ENCODE measurements at places on chromosomes 7 and 10.

DNA sequence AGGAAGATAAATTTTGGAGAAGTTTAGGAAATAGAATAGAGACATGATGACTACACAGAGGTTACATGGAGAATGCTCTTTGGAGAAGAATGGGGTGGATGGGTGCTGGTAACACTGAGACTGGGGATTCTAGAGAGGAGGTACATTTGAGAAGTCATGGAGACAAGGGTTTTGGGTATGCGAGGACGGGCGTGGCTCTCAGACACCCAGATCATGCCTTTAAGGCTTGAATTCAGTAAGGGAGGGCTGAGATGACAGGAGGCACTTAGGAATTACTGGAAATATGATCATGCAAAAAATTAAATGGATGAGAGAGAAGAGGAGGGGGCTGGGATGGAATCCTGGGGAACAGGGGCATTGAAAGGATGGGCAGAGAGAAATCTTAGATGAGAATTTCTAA lies 168.8 kb downstream of the ITGA8 start:
- DNase-seq = no peak

DNA sequence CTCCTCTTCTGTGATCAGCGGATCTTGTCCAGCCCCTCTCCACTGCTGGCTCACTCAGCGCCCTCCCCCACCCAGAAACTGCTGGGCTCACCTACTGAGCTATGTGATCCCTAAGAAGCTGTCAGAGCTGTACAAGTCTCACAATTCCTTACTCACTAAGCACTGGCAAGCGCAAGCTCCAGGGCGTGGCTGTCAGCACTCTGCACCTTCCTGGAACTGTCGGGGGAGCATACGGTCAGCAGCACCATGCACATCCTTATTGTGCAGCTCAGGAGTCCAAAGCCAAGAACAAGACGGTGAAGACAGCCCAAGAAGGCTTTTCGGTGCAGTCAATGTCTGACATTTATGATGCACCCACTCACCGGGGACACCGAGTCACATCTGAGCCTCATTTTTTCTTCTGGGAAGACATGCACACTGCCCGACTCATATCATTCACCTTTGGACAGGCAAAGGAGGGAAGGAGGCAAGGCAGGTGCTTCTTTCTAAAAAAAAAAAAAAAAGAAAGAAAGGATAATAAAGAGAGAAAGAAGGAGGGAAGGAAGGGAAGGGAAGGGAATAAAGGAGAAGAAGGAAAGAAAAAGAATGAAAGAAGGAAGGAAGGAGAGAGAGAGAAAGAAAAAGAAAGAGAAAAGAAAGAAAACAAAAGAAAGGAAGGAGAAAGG lies 56.3 kb downstream of the ASB13 start:
- no peak for DNase-seq

DNA sequence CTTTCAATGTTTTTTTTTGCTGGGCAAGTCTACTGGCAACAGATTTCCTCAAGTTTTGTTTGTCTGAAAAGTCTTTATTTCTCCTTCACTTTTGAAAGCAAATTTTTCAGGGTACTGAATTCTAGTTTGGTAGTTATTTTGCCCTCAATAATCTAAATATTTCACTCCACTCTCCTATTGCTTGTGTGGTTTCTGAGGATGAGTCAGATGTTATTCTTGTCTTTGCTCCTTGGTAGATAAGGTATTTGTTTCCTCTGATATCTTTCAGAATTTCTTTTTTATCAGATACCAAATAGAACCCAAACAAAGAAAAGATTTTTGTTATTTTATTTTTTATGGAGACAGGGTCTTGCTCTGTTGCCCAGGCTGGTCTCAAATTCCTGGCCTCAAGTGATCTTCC lies 99.2 kb upstream of the MALRD1 start:
- no peak for DNase-seq

- DNase-seq = peak; percentile 80
These were observed 941 bp upstream of the LUC7L2 start for GRCh38 chr7:139358541-139359365.

- no peak for DNase-seq
These were observed 93.0 kb upstream of the KCTD7 start for GRCh38 chr7:66535414-66536329.

- no peak for DNase-seq
These were observed 107.9 kb downstream of the KAT6B start for GRCh38 chr10:74934100-74934812.

DNA sequence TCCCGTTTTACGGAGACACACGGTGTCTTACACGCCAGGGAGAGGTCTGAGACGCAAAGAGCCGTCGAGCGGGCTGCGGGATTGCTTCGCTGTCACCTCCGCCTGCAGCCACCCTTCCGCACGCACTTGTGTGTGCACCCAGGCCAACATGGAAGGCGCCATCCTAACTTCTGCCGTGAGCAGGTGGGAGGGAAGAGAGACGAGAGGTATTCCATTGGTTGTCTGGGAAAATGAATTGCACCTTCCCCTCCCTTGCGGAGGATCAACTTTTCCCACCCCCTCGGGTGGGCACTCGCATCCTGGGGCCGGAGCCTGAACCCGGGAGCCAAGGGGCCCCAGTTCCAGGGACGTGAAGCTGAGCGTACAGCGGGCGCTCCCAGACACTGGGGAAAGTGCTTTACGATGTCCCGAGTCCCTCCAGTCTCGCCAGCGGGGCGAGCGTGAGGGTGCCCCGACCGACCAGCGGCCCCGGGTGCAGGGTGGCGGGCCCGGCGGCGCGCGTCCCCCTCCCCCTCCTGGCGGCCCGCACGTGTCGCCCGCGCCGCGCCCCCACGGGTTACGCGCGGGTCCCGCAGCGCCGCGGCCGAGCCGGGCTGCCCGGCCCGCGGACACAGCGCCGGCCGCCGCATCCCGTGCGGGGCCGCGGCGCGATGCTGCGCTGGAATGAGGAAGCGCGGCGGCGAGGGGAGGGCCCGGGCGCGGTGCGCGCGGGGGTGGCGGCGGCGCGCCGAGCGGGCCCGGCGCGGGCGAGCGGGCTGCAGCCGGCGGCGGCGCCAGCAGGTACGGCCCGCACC lies 984 bp upstream of the IKZF1 start:
- peak; percentile 13 for DNase-seq

- no peak for DNase-seq
These were observed 14.2 kb upstream of the ACSL5 start for GRCh38 chr10:112359606-112360307.

DNA sequence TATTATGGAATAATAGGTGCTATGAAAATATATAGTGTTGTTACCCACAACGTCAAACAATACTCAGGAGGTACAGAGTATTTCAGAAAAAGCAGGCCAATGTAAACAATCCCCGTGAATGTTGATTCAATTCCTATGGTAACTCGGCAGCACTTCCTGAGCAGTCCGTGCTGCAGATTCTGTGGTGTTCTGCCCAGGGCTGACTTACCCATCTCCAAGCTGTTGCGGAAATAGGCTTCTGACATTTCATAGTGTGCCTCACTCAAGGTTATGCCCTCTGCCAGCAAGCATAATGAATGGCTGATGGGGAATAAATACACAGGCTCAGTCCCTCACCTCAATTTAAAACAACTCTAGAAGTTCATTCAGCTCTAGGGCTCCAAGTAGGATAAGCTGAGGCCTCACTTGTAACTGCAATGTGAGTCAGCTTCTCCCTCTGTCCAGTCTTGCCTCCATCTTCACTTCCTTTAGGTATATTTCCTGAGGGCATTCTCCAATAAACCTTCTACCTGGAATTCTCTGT lies 177.6 kb downstream of the GNAI1 start:
- DNase-seq = peak; percentile 23

- DNase-seq = no peak
These were observed 6.5 kb downstream of the GNB2 start for GRCh38 chr7:100679927-100680575.

GRCh38 chr7:37462138-37462537 lies 13.5 kb upstream of the ELMO1 start:
- DNase-seq = no peak

DNA sequence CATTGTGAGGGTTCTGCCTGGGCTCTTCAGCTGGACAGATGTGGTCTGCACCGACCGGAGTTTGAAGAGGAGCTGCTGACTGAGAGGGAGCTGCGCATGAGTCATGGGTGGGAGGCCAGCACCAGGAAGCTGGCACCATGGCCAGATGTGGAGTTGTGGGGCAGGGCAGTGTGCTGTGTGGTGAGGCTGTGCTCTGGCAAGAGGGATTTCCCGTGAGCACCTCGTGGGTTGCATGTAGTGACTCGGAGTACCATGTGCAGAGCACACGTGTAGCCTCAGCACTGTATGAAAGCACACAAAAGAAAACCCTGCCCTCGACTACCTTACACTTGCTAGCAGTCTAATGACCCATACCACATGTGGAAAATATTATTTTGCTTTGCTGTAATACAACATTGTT lies 103.4 kb downstream of the WNT2 start:
- DNase-seq = no peak

DNA sequence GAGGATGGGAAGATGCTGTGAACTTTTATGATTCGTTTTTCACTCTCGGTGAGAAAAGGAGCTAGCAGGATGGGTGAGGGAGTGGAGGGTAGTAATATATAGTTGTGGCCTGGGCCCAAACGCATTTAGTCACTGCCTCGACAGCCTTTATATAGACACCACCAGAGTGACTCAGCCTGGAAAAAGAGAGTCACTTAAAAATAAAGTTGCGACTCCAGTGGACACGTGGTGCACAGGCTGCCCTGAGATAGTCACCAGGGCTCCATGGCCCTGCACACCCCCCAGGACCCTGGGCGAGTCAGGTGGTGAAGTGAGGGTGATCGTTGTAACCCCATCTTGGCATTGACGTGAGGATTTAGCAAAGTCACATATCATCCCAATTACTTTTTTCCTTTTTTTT lies 106.7 kb downstream of the CUX1 start:
- no peak for DNase-seq

GRCh38 chr10:44990302-44990655 lies 10.4 kb upstream of the ZNF22 start:
- DNase-seq = no peak

DNA sequence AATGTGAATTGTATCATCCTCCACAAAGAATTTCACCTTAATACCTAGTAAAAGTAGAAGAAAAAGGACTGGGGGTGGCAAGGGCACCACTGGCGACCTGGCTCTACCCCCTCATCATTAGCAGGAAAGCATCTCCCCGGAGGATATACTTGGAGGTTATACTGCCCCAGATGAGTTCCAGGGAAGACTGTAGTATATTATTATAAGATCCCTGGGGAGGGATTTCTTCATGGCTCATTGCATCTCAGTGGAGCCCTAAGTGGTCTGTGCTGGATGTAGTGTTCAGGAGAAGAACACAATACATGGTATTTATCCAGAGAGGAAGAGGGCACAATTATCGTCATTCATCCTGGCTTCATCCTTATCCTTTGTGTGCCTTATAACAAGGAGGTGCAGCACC lies 14.2 kb upstream of the DYNC1I1 start:
- DNase-seq = no peak

DNA sequence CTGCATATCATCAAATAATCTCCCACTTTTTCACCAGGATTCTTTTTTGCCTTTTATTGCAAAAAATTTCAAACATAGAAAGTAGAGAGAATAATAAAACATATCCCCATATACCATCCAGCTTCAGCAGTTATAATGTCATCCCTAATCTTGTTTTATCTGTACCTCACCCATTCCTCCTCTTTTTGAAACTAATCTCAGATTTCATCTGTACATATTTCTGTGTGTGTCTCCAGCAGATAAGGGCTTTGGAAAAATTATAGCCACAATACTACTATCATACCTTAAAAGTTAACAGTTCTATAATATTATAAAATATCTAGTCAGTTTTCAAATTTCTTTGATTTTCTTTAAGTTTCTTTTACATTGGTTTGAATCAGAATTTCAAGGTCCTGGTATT lies 7.6 kb upstream of the ENTPD1 start:
- DNase-seq = no peak

DNA sequence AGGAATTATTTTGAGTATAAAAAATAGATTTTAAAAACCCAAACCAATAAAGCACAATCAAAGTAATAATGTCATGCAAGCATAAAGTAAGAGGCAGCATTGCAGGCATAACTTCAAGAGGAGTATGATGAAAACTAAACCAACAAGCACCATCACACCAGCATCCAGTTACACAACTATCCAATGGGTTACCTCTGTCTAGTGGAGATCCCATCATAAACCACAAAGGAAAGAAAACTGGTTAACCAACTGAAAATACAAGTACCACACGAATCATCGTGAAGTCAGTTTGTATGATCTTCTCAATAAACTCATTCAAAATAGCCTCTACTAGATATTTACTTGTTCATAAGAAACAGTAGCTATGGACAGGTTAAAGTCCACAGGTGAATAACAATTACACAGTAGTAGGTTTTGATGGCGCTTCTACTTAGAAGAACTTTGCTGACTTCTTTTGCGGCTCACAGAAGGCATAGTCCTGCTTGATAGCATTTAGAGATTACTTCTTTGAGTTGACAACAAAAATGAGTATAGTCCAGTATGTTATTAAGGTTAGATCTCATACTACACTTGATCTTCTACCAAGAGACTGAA lies 116.6 kb downstream of the MICU1 start:
- no peak for DNase-seq

GRCh38 chr10:85667638-85668233 lies 698.9 kb downstream of the GRID1 start:
- no peak for DNase-seq

DNA sequence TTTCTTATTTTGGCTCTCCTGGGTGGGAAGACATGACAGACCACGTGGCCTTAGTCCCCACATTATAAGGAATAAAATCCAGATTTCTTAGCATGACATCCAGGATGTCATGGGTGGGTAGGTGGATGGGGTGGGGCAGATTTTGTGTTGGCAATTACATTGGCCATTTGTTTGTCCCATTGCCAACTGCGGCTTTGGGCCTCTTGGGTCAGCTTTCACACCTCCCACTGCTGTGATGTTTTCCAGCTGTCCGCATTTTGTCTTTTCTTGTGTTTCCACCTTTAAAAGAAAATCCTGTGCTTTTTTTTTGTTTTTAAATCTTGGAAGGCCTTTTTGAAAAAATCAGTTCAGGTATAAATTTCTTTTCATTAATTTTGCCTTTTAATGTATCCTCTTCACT lies 237.0 kb downstream of the SDK1 start:
- no peak for DNase-seq

- DNase-seq = no peak
These were observed 5.4 kb downstream of the HSPA14 start for GRCh38 chr10:14843327-14843988.

DNA sequence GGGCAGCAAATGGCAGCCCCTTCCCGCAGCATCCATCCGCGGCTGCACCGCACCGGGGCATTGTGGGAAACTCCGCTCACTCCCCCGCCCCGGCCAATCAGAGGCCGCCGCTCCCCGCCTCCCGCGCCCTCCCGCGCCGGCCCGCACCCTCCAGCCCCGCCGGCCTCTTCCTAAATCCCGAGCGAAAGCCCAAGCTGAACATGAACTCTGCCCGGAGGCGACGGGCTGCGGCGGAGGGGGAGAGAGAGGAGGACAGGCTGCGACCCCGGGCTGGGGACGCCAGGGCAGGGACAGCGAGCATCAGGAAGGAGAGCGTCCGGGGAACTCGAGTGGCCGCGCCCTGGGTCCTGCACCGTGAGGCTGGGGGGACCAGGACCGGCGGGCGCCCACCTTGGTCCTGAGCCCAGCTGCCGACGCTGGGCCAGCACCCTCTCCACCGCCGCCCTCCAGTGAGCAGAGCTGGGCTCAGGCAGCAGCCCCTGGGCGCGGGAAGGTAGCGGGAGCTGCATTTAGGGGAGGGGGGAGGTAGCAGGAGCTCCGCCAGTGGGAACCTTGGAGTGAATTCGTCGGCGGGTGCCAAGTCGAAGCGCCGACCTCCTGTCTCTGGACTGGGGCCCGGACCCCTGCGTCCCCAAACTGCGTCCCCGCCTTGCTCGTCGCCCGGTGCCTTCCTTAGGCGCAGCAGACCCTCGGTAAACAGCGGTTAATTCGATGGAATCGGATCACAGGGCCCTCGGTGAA lies at the start of gene DGKI:
Gene DGKI (minus strand): TSS at position 148 of the 741 bp plus-strand sequence.
- no peak for DNase-seq

- DNase-seq = no peak
These were observed 9.0 kb downstream of the IQCE start for GRCh38 chr7:2567679-2568278.

Measured in T-helper 2 cell (primary cell).